ENCODE measurements at places on chromosomes 16 and 17.
A peak's percentile ranks its signal among the peaks of the same experiment; 100 is the strongest.

GRCh38 chr17:9776911-9777310 is 14.5 kb downstream of the DHRS7C start:
- no peak for DNase-seq

DNA sequence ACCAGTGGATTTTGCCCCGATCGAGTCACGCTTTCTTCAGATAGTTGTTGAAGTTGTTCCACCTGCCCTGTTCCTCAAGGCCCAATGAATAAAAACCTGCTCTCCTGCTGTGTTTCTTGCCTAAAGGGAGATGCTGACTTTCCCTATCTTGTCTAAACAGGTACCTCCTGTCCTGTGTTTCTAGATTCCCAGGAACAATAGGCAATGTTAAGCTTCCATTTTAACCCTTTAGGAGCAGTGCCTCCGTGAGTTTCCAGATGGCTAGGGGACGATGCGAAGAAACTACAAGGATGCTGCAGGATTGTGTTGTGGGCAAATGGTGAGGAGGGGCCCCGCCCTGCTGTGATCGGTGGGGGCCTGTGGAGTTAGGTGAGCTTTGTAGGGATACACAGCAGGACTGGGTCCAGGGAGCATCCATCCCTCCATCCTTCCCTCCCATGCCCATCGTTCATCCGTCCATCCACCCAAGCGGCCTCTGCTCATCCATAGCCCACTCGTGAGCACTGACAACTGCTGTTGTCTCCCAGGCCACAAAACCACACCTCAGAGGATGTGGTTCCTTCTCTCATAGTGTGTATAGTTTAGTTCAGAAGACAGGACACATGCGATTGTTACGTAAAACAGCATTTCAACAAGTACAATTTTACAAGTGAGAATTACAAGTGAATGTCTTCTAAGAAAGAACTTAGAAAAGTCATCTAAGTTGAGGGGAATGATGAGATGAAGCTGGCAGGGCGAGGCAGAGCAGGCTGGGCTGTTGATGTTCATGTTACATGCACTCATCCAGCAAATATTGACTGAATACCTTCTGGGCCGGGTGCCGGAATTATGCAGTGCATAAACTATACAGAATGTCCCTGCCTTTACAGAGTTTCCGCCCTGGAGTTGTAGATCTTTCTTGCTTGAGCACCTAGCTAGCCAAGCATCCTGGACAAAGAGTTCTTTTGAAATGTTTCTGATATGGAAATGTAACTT is 5.2 kb downstream of the ARSG start:
- no peak for DNase-seq

GRCh38 chr17:62630365-62631085 is 3.1 kb downstream of the MRC2 start:
- DNase-seq = no peak

GRCh38 chr16:11696266-11697012 is 28.2 kb downstream of the SNN start:
- DNase-seq = no peak

DNA sequence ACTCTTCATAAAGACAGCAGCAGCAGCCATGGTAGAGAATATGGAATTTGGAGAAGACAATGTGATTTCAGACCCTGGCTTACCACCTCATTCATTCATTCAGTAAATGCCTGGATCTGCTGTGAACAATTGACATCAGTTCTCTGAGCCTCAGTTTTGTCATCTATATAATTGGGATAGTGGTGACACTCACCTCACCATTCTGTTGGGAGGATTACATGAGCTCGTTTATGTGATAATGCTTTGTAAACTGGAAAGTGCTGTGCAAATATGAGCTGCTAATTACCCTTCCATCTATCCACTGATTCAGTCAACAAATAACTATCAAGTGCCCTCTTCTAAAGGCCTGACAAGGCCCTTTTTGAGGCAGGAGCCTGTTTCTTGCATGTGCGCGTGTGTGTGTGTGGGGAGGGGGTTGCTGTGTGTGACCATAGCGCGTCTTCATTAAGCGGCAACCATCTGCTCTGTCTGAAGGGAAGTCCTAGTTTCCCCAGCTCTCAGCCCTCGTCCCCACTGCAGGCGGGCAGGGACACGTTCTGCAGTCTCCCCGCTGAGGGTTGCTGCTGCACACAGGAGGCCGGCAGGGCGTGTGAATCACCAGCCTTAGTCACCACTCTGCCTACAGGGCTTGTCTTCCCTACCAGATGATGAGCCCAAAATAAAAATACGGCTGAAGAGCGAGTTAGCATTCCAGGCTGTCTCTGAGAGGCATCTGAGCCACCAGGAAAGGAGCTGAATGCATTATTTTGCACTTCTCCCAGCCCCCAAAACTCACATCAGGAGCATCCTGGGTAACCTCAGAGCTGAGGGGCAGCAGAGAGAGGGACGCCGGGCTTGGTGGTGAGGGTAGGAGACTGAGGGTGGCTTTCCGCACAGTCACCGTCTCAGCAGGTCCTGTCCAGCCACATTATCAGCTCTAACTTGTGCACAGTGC is 19.9 kb downstream of the ARL4D start:
- peak; percentile 96 for DNase-seq

GRCh38 chr17:66548158-66548557 is 245.7 kb downstream of the PRKCA start:
- no peak for DNase-seq

GRCh38 chr17:35846055-35846809 is 22.5 kb downstream of the HEATR9 start:
- DNase-seq = no peak

DNA sequence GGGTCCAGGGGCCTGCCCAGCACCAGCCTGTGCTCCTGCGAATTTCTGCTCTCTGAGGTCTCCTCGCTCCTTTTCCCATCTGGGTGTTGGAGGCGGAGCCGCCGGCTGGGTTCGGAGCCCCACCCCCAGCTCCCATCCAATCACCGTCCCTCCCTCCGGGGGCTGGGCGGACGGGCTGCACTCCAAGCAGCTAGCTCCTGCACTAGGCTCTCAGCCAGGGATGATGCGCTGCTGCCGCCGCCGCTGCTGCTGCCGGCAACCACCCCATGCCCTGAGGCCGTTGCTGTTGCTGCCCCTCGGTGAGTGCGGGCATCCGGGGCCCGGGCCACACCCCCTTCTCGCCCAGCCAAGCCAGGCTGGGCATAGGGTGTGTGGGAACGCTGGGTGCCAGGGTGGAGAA is at the start of gene NRN1L:
Gene NRN1L, plus strand, starts transcription at position 202 of the 400 bp plus-strand sequence. Its CDS starts 19 bp downstream, at position 221.
- no peak for DNase-seq

DNA sequence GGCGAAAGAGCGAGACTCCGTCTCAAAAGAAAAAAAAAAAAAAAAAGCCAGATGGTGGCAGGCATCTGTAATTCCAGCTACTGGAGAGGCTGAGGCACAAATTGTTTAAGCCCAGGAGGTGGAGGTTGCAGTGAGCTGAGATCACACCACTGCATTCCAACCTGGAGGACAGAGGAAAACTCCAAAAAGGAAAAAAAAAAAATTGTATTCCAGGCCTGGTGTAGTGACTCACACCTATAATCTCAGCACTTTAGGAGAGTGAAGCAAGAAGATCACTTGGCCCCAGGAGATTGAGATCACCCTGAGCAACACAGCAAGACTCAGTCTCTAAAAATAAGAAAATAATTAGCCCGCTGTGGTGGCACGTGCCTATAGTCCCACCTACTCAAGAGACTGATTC is 20.1 kb downstream of the HBQ1 start:
- no peak for DNase-seq

DNA sequence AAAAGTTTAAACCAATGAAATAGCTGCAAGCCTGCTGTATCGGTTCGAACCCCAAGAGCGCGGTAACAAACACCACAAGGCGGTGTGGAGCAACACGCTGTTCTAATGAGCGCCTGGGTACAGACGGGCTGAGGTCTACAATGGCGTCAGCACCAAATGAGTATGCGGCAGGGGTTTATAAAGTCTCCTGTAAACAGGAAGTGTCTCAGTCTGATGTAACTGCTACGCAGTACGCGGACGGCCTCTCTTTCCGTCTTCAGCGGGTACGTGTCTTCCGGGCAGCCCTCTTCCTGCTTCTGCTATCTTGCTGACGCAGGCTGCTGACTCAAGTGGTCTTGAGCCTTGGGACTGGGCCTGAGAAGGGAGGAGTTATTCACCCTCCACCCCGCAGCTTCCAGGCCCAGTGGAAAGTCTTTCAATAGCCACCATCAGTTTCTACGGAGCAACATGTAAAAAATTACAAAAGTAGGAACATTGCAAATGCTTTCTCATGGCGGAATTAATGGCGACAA is 40.5 kb upstream of the KCNJ2 start:
- no peak for DNase-seq

DNA sequence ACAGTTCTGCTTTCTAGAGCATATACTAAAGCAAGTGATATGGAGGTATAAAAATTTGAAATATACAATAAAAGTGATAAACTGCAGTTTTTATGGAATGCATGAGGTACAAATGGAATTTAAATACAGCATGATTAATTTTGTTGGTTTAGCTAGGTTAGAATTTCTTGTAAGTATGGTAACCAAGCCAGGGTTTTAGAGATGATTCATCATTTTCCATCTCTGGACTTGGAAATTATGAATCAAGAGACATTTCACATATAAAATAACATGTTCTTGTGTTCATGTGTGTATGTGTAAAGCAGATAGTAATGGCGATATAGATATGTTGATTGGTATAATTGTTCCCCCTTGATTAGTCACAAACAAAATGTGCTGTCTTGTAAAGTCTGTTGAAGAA is 1219.8 kb downstream of the CDH8 start:
- no peak for DNase-seq

DNA sequence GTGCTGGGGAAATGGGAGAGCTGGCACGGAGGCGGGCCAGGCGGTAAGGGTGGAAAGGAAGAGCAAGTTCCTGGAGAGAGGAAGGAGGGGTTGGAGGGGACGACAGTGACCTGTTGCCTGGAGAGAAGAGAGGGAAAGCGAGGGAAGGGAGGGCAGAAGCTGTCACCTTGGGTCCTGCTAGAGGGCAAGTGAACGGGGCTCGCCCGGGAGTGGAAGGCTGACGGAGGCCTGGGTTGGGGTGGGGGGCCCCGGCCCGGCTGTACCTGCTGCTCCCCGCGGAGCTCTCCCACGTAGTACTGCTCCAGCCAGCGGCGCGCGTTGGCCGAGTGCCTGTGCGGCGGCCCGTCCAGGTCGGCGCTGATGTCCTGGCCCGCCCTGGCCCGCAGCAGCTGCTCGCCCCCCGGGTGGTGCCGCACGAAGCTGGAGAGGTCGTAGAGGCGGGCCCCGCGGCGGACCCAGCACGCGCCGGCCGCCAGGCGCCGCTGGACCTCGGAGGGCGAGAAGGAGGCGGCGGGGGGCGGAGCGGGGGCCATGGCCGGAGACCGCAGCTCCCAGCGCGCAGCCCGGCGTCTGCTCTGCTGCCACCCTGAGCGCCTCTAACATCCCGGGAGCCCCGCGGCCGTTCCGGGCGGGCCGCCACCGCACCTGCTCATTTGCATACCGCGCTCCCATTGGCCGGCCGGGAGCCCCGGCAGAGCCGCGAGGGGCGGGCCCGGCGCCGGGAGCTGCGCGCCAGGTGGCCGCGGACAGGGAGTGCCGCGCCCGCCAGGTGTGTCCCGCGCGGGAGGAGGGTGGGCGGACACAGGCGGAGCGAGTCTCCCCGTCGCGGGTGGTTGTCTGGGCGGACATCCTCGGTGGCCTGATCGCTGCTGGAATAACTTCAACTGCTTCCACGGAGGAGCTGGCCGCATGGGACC is at the start of gene FA2H:
Gene FA2H, minus strand, starts transcription at position 598 of the 917 bp plus-strand sequence. Its CDS starts 65 bp downstream, at position 533.
- DNase-seq = peak; percentile 63

- no peak for DNase-seq
These were observed 60.0 kb upstream of the CDC42EP4 start for GRCh38 chr17:73371836-73372235.

- no peak for DNase-seq
These were observed 440.2 kb downstream of the KCNJ2 start for GRCh38 chr17:70609566-70609965.

DNA sequence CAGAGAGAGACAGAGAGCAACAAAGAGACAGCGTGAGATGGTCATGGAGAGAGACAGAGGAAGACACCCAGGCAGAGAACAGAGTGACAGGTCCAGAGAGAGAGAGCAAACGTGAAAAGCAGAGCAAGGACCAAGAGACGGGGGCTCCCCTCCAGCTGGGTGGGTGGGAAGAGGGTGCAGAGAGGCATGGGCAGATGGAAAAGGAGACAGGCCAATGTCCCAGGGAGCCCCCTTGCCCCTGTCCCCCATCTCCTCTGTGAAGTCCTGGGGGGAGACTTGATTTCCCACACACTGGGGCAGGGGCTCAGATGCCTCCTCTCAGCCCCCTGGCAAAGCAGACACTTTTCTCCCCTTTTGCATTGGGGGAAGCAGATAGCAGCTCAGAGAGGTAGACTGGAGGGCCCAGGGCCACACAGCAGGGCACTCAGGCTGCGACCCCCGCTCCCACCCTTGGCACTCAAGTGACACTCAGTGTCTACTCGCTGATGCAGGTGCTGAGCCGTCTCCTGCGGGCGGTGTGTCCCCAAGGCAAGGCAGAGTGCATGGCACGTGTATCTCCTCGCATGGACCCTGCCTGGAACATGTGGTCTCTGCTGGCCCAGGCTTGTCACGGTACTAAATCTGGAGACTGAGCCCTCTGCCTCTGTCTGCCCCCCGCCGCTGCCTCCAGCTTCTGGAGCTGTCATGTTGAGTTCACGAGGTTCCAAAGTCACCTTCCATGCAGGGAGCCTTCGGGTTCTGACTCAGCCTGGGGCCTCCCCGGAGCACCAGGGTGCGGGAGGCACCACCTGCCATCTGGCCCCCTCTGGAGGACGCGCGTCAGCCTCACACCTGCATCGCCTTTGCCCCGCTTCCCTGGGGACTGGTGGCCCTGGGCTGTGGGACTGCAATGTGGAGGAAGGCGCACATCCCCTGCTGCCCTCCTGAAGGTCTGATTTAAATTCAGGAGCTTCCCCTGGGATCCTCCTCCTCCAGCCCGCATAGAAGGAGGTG is 215.9 kb upstream of the GSE1 start:
- no peak for DNase-seq

GRCh38 chr17:43410557-43411368 is 12.0 kb downstream of the ARL4D start:
- no peak for DNase-seq

DNA sequence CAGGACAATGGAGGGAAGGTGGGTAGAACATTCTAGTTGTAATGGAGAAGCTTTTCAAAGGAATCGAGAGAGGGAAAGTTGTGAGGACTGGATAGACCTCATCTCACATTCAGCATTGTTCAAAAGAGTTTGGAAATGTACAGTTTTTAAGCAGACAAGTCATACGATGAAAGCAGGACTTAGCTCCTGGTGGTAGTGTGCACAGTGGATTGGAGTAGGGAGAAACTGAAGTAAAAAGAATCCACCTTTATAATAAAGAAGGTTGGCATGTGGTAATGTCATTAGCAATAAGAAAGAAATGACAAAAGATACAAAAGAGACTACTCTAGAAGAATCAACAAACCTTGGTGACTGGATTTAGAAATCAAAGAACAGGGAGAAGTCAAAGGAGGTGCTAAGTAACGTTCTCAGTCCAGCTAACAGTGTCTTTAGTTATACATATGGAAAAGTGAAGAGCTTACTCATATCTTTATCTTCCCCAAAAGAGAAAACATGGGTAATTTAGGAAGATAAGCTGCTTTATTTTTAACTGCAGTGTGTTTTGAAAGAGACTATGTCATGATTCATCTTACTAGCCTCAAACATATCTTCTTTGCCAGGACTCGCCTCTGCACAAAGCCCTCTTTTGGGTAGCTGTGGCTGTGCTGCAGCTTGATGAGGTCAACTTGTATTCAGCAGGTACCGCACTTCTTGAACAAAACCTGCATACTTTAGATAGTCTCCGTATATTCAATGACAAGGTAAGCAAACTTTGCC is 18.7 kb upstream of the EVI2A start:
- no peak for DNase-seq
